Effector CD4-positive, alpha-beta T cell (primary cell): ENCODE measurements at places on chromosomes 7 and 10.

DNA sequence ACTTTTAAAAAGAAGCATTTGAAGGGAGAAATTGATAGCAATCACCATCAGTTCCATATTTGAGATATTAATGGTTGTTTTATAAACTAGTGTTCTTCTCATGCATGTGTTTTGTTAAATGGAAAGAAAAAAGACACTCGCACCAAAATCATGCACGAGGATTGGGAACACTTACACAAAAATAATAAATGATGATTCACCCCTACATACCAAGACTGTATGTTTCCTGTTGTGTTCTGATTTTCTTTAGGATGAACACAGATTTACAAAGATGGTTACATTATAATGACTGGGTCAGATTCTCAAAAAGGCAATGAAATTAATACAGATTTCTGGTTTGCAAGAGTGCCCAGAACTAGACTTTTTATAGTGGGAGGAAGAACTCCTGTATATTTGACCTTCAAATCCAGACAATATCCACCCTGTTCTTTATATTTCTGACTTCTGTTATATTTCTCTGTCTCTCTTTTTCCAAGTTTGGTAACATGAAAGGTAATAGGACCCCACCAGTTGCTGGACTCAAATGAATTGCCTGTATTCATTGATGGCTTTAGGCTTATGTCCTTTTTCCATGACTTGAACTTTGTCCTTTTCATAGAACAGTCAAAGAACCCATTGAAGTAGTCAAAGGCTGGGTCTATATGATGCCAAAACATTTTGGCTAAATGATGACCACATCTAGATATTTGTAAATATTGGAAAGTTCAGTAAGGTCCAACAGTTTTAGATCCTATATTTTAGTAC is 54.4 kb downstream of the SEMA3A start:
- no peak for DNase-seq

DNA sequence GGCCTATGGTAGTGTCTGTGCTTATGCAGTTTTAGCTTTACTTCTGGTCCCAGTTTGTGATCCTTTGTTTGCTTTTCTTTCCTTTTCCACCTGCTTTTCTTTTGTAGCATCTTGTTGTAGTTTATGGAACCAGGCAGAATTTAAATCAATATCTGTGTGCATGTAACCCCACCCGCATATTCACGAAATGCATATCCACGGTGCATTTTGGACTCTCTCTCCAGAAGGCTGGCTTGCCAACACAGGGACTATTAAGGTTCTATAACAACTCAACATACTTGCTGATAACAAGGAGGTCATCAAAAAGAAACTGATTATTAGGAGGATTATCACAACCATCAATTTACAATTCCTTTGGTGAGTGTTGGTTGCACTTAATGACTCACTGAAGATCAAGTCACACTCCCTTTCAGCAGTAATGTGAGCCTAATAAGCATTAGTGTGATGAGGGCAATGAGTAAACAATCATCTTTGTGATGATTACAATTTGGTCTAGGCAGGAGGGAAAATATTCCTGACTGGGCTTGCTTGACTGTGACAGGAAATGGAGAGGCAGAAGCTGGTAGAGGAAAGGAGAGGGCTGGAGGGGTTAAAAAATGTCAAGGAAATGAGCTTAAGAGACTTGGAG is 378.6 kb downstream of the REEP3 start:
- DNase-seq: no peak

- no peak for DNase-seq
Observed at GRCh38 chr7:47392241-47392759, 189.6 kb downstream of the TNS3 start.

DNA sequence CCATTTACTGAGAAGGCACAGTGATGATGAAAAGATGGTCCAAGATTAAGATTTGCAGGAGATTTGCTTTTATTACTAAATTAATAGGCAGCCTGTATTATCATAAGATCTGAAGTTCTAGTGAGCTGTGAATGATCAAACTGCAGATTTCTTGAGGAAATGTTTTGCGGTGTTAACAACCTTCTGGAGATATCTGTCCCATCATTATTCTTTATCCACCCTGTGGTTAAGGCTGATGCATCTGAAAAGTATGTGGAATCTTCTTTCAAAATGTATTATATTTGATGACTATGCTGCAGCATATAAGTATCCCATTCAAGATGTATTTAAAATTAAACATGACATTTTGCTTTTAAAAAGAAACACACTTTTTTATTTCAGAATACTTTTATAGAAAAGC is 150.3 kb downstream of the POLR1F start:
- no peak for DNase-seq

- no peak for DNase-seq
Observed at GRCh38 chr10:132457328-132458070, 60.5 kb downstream of the PWWP2B start.
